ENCODE measurements at places on chromosomes 7 and 10.

GRCh38 chr7:24896031-24896501, 83.9 kb downstream of the OSBPL3 start:
- DNase-seq = peak; percentile 61

DNA sequence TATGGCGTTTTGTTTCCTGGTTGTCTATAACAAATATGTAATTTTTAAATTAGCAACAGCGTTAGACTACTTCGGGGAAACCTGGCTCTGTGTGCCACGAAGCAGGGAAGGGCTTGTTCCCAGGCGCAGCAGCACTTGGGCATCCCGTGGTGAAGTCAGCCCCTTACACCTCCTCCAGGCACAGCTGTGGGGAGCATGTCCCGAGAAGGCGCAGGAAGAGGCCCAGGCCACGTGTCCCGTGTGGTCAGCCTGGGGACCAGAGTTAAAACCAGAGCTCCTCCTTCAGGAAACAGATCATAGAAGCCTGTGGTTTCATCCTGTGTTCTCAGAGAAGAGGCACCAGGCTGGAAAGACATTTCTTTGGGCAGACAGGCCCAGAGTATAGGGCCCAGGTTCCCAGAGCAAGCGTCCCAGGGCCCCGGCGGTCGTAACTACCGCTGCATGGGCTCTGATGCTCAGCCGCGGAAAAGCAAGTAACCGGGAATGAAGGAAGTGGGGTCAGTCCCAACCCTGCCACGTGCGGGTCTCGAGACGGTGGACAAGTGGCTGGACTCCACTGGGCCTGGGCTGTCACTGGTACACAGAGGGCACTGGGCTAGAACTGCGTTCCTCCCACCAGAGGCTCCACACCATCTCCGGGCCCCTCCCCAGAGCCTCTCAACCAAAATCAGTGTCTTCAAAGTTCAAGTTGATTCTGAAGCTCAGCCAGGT, 7.1 kb downstream of the NUDT1 start:
- peak; percentile 74 for DNase-seq

GRCh38 chr10:15232279-15232678, 63.8 kb upstream of the NMT2 start:
- DNase-seq = no peak

DNA sequence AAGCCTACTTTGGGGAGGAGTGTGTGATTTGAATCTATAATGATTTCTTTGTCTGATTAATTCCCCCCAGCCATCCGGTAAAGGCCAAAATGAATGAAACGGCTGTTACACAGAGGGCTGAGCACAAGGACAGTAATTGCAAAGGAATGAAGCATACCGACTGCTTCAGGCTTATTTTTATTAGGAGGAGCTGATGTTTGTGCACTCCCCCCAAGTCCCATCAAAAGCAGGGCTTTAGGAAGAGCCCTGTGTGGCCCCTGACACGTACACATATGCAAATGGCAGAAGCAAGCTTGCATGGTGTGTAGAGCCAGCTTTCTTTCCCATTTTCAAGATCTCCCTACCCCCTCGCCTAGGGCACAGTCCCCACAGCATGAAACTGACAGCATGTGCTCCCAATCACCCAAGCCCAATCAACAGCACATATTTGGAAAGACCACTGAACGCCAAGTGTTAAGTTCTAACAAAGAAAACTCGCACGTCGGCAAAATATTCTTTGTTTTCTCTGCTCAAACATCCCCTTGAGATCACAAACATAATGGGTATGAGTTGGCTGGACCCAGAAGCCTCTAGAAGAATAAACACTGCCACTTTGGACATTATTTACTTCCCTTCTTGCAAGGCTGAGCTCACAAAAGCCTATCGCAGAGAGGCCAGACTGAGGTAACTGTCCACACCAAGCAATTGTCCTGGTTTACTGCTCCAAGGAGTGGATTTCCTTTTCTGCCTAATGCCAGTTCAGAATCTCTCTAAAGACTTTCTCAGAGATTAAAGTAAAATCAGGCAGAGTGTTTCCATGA, 143.0 kb downstream of the CUBN start:
- DNase-seq = no peak

DNA sequence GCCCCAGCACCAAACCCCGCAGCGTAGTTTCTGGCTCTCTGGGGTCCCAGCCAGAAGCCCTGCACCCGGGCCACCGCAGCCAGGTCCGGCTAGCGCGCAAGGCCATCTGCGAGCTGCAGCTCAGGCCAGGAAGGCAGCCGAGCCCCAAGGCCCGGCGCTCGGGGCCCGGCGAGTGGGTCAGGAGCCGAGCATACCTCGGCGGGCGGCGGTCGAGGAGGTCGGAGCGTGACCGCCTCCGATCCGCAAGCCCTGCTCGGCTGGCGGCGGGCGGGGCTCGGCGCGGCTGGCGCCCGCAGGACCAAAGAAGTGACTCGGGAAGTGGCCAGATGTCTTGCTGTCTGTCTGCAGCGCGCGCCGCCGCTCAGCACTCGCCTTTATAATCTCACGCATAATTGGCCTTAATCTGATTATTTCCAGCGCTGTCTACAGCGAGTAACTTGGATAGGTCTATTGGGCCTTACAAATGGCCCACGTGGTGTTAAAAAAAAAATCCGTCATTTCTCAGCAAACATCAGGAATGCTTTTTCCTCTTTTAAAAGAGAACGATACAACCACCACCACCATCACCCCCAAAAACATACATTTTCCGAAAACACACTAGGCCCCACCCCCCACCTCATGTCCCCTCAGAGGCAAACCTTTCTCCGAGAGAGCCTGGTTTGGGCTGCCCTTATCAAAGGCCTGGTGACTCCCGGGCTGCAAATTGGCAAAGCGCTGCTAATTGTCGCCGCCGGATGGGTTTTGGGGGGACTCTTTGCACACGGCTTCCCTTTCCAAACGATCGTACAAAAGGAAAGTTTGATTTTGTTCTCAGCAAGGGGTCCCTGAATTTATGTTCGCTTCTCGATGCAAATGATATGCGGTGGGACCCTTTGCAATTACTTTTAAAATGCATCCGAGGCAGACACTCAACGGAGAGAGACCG, at the start of gene DRGX:
Gene DRGX (minus strand): TSS at position 349 of the 925 bp plus-strand sequence. CDS start 649 bp downstream, outside the sequence.
- no peak for DNase-seq

DNA sequence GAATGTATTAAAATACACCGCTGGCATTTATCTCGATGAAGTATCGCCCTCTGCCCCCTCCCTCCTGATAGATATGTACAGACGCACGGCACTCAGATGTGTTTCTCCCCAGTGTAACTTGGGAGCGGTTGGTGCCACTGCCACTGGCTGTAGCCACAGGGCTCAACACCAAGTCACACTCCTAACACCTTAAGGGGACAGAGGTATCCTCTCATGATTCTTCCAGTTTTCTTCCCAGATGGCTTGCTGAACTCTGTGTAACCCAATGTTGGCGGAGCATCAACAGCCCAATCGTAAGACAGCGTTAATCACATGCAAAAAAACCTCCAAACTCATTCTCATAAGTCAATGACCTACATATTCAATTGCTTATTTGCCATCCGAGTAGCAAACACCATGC, 35.5 kb downstream of the CTBP2 start:
- DNase-seq = no peak

- DNase-seq = no peak
Measured at GRCh38 chr7:130131191-130131834, 61.0 kb downstream of the KLHDC10 start.

DNA sequence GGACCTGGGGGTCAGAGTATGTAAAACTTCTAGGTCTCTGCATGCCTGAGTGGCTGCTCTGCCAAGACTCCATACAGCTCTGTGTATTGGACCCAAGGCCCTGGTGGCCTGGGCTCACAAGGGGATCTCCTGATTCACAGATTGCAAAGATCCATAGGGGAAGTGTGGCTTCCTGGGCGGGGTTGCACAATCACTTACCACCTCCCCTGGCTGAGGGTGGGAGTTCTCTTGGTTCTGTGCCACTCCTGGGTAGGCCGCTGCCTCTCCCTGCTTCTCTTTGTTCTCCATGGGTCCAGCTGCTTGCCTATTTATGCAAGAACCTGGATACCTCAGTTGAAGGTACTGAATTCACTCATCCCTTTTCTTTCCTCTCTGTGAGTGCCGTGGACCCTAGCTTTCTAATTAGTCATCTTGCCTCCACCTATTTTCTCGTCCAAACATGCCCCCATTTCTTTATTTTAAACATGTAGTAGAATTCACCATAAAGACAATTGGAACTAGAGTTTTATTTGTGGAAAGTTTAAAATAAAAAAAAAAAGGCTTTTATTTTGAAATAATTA, 18.5 kb upstream of the AGR3 start:
- DNase-seq = no peak

DNA sequence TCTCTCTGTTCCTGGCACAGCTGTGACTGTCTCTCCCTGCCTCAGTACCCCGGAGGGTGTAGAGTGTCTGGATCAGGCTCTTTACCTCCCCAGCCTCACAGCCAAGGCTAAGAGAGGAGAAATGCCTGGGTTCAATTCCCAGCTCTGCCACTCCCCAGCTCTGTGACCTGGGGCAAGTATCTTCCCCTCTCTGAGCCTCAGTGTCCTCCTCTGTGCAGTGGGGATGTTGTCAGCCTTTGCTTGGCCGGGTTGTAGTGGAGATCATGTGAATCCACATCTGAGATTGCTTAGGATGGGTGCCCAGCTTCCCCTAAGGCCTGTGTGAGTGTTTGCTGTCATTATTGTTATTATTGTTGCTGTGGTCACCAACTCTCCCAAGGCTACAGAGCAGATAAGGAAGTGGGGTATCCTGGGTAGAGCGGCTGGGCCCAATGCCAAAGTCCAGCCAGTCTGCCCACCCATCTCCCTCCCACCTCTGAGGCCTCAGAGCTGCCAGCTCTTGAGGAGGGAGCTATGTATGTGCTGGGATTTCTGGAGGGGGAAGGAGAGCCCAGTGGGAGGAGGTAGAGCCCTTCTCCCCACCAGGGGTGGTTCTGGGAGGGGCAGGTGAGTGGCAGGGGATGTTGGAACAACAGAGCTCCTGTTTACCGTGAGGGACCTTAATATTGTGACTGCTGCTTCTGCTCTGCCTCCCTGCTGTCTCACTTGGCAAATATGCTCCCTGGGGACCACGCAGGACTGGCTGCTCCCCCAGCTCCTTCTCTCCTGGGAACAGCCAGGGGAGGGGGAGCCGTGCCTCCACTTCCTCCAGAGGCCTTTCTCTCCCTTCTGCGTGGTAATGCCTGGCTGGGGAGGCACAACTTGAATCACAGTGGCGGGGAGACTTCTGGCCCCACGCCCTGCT, 170.5 kb downstream of the RPS24 start:
- no peak for DNase-seq

GRCh38 chr10:67696029-67696428, at the start of gene CTNNA3:
Gene CTNNA3 (minus strand): TSS chr10:67696195.
- peak; percentile 23 for DNase-seq

- DNase-seq = no peak
Measured at GRCh38 chr10:22784668-22785067, 70.3 kb upstream of the PIP4K2A start.

DNA sequence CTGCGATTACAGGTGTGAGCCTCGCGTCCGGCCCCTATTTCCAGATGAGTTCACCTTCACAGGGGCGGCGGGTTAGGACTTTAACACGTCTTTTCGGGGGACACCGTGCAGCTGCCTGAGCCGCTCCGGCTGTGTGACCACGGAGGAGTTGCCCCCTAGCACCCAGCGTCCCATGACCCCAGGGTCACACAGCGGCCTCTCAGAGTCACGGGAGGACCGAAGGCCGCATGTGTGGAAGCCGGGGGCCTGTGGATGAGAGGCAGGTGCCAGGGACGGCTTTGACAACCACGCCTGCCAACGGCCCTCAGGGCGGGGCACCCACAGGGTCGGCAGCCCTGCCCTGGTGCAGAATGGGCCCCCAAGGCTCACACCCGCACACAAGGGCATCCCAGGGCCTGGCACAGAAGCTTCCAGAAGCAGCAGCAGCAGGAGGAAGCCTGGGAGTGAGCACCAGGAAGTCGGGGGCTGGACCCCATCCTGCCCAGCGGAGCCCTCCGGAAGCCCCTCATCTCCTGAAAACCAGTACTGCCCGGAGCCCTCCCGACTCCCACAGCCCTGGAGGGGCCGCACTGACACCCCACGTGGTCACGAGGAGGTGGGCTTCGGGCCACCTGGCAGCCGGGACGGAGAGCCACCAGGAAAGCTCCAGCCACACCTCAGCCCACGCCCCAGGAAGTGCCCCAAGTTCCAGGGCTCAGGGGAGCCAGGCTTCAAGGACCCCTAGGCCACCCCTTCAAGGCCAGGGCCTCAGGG, 32.7 kb downstream of the ADAP1 start:
- no peak for DNase-seq

DNA sequence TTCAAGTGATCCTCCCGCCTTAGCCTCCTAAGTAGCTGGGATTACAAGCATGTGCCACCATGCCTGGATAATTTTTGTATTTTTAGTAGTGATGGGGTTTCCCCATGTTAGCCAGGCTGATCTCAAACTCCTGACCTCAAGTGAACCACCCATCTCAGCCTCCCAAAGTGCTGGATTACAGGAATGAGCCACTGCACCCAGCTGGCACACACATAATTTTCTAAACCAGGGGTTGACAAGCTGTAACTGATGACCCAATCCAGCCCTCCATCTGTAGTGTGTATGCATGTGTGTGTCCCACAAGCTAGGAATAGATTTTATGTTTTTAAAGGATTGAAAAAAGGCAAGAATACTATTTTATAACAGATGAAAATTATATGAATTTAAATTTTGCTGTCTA, 125.9 kb upstream of the INSYN2A start:
- no peak for DNase-seq

DNA sequence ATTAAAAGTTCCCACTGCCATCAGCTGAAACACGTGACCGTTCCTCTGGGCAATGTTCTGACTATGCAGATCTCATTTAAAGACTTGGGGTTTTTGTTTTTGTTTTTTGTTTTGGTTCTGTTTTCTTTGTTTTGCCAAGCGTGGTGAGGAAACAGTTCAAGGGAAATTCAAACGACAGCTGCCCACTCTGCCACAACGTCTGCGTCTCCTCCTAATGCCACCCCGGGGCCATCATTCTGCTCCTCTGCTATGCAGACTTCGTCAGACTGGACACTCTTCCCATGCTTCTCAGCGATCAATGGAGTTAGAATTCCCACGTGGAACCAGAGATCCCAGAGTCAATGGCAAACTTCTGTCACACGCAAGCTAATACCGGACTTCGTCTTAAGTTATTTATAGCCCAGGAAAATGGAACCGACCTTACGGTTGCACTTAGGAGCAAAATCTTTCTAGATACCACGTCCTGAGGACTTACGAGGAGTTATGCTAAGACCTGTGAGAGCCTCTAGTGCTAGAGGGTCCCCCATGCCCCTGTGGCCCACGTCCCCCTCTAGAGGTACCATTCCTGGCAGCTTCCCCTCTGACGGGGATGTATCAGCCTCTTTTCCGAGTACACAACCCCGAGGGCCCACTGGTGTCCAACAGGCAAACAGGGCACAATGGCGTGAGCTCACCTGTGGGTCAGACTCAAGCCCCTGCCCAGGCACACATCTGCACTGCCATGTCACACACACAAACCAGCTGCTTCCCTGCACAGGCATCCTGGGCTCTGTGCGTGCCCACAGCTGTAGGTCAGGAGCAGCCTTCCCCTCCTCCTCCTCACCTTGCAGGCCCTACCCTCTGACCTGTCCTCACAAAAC, 24.4 kb downstream of the EBF3 start:
- DNase-seq = no peak

GRCh38 chr10:14312014-14312413, 18.7 kb downstream of the FRMD4A start:
- DNase-seq = no peak

DNA sequence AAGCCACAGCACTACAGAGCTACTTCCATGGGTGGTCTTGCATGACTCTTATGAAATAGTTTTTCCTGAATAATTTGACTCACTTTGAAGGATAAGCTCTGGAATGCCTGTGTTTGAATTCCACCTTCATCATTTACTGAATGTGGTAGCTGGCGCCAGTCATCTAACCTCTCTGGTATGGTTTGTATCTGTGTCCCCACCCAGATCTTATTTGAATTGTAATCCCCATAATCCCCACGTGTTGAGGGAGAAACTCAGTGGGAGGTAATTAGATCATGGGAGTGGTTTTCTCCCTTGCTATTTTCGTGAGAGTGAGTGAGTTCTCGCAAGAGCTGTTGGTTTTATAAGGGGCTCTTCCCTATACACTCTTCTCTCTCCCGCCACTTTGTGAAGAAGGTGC, 11.2 kb upstream of the SLC13A1 start:
- no peak for DNase-seq
